ENCODE measurements at places on chromosomes 6 and 20. TPM values are rescaled to one million over a fixed set of nuclear protein-coding genes. Genes with fewer than 3 reads are reported as not detected.
A peak's percentile ranks its signal among the peaks of the same experiment; 100 is the strongest.

DNA sequence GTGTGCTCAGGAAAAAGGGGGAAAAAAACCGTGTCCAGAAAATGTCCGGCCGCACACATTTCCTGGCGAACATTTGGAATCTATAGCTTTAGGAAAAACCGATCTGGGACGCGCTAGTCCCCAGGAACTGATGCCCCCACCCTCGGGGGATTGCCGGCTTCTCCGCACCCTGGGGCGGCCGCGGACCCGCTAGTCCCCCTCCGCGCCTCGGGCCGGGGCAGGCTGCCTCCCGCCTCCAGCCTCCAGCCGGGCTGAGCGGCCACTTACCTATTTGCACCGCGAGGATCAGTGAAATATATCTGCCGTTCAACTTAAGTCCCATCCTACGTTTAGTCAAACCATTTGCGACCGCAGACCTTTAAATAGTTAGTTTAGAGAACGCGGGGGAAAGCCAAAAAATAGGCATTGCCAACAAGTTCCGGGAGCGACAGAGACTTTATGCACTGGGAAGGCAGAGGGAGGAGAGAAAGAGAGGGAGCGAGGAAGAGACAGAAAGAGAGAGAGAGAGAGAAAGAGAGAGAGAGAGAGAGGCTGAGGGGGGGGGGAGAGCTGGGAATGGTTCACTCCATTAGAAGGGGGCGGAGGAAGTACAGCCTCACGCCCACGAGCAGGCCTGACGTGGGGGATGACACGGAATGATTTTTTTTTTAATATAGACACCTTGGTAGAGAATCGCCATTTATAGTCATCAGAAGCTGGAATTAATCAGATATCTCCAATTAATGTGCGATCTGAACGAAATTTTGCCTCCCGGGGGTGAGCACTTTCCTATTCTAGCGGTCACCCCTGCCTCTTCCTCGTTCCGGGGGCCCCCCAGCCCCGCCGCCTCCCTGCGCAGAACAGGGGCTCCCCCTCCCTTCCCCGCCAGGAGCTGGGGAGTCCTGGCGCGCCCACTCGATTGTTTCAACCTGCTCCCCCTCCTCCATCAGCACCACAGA lies at the start of gene NRN1:
TSS of gene NRN1 (minus strand) at position 498 of the 938 bp plus-strand sequence. CDS start at position 322, 176 bp downstream.
- peak; percentile 29 for DNase-seq

GRCh38 chr20:10113746-10114145 lies 79.0 kb downstream of the ANKEF1 start:
- no peak for DNase-seq

The CLDN20 gene
- not detected for total RNA-seq

GRCh38 chr6:99393366-99393697 lies 663 bp downstream of the COQ3 start:
- DNase-seq = no peak
